AG08396 (cell line): ENCODE measurements at places on chromosomes 1 and 21.

DNA sequence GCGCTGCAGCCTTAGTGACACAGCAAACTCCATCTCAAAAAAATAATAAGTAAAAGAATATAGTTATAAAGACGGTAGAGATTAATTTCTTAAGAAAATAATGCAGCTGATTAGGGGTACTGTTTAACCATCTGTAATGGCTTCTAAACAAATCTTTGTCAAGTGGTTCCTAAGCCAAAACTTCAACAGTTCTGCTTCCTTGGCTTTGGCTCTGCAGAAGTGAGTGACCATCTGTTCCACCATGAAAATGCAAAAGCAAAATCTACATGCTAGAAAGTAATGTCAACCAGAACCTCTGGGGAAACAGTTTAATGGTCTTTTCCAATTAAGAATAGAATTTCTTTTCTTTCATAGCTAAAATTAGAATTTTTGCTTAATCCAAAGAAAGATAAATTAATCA lies 8.3 kb upstream of the SH2D5 start:
- DNase-seq: no peak

- no peak for DNase-seq
Observed at GRCh38 chr1:37098237-37098636, 63.9 kb upstream of the GRIK3 start.

DNA sequence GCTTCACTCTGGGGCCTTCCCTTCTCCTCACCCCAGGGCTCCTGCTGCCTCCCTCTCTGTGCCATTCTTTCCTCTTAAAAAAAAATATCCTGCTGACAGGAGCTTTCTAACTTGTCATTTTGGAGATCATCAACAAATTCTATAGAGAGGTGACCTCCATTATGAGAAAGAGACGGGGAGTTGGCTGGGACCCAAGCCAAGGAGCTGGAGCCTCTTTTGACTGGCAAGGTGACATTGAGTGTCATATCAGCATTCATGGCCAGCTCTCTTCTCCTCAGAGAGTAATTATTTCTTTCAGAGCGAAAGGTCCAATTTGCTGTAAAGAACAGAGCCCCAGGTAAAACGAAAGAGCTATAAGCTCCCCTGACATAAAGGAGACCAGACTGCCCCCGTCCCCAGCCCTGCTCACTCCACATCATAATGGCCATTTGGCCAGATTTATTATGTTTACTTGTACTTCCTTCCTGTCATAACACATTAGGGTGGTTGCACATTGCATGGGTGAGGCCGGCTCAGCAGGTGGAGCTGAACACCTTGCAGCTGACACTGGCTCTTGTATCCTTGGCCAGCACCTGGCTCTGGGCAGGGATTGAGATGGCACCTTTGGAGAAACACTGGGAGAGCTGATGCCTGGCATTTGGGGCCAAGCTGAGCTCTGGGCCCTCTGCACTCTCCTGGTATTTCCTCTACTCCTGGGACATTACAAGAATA lies 404.0 kb upstream of the VAMP3 start:
- DNase-seq: no peak

GRCh38 chr1:221687836-221688487 lies 53.9 kb downstream of the DUSP10 start:
- no peak for DNase-seq
